NCI-H526 (cell line): ENCODE measurements at places on chromosomes 1 and 21.

- DNase-seq, result no peak
These were observed 96.1 kb downstream of the TRABD2B start for GRCh38 chr1:47901001-47901575.

DNA sequence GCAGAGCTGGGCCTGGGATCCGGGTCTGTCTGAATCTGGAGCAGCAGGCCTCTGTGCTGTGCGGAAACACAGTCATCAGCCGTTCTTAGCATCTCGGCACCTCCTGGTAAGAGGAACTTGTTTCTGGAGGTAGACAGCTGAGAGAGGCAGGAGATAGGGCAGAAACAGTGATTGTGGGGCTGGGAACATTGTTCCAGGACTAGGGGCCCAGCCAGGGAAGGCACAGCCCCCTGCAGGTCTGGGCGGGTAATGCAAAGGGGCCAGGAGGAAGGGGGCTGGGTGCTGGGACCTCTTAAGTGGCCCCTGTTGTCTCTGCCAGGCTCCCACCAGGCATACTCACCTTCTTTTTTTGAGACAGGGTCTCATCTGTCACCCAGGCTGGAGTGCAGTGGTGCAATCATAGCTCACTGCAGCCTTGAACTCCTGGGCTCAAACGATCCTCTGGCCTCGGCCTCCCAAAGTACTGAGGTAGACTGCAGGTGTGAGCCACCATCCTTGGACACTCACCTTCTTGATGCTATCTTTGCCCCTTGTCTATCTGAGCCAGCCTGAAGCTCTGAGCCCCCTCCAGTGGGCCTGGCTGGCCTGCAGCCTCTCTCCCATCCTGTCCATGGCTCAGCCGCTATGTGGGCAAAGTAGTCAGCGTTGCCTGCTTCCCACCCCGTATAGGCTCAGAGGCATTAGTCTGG lies 134.3 kb upstream of the ZBTB40 start:
- peak; percentile 56 for DNase-seq

GRCh38 chr1:38451541-38451993 lies 405.0 kb upstream of the POU3F1 start:
- DNase-seq, result no peak

DNA sequence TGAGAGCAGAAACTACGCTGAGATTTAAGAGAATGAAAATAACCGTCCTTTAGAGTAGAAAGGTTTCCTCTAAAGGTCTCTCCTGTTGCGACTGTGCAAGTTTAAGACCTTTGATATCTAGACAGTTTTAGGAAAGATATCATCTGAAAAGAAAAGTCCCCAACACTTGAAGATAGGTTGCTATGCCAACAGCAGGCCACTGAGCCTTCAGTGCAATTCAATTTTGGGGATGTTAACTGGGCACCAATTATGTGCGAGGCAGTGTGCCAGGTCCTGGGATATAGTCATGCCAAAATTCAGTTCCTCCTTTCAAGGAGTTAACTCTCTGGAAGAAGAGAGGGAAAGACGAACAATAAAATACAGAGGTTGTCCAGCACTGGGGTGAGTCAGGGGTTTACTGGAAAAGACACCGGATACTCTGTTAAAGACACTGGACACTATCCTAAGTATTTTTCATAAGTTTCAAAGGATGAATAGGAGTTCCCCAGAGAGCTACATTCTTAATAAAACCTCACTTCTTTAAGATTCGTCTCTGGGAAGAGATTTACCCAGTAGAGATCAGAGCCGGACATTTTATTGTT lies 25.5 kb upstream of the ZNF281 start:
- DNase-seq, result no peak

GRCh38 chr1:184754476-184755225 lies at the start of gene EDEM3:
TSS of gene EDEM3 (minus strand) at chr1:184754858. CDS start at chr1:184754646, 212 bp downstream.
- peak; percentile 100 for DNase-seq

GRCh38 chr21:42298237-42298636 lies 17.0 kb downstream of the TFF3 start:
- no peak for DNase-seq

DNA sequence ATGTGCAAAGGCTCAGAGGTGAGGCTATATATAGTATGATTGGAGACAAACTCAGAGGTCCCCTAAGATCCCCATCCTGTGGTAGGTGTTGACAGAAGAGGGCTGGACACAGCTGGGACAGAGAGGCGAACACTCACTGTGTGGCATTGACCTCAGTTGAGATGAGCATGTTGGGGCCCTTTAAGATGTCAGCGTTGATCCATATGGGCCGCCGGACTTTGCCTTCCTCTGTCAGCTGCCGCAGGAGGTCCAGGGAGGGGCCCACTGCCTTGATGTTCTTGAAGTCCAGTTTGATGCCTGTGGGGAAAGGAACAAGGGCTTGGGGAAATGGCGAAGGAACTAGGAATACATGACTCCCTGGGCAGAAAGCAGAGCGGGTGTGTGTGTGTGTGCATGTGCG lies 8.8 kb downstream of the FAM151A start:
- DNase-seq, result no peak

- DNase-seq, result no peak
These were observed 18.1 kb downstream of the PDC start for GRCh38 chr1:186442651-186443375.

GRCh38 chr1:201447903-201448871 lies 20.8 kb downstream of the PHLDA3 start:
- DNase-seq, result no peak

DNA sequence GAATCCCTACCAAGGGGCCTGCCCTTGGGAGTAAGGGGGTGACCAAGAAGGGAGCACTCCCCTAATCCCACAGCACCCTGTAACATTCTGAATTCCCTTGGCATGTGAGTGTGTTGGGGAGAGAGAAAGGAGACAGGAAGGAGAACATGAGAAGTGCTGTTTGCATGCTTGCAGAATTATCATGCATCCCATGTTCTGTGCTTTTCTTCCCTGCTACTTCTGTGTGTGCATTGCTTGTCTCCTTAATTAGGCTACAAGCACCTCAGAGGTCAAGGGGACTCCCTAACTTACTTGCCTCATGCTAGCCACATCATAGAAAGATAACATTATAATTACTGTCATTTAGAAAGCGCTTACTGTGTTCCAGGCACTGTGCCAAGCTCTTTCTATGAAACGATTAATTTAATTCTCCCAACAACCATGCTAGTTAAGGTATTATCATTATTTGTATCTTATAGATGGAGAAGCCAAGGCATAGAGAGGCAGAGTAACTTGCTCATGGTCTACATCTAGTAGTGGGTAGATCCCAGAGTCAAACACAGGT lies 11.1 kb downstream of the NOS1AP start:
- no peak for DNase-seq

DNA sequence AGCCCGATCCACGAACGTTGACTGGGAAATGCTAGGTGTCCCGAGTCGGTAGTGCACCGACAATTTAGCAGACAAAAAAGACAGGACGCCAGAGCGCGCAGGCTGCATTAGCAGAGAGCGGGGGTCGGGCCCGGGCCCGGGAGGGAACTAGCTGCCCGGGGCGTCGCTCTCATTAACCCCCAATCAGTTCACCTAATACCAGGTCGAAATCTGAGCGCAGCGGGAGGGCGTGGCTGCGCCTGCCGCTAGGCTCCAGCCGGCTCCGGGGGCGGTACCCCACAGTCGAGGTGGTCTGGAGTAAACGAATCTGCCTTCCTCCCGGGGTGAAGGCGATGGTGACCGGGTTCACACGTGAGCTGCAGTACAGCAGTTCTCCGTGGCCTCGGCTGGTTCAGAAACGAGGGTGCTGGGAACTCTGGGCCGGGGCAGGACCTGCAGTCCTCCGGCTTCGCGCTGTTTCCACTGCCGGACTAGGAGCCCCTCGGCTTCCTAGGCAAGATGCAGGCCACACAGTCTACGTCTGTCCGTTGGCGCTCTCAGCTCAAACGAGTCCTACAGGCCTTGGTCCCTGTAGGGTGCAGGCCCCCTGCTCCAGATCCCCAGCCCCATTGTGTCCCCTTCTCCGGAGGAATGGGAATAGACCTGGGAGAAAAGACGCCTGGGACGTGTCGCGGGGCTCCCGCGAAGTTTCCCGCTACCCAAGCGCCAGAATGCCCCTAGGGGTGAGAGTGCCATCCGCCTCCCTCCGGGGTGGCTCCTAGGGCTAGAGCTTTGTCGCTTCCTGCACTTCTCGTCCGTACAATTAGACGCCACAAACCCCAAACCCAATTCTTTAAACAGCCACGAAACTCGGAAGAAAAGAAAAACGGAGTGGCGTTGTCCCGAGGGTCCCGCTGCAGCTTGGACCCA lies 2.0 kb downstream of the GFI1 start:
- peak; percentile 73 for DNase-seq

DNA sequence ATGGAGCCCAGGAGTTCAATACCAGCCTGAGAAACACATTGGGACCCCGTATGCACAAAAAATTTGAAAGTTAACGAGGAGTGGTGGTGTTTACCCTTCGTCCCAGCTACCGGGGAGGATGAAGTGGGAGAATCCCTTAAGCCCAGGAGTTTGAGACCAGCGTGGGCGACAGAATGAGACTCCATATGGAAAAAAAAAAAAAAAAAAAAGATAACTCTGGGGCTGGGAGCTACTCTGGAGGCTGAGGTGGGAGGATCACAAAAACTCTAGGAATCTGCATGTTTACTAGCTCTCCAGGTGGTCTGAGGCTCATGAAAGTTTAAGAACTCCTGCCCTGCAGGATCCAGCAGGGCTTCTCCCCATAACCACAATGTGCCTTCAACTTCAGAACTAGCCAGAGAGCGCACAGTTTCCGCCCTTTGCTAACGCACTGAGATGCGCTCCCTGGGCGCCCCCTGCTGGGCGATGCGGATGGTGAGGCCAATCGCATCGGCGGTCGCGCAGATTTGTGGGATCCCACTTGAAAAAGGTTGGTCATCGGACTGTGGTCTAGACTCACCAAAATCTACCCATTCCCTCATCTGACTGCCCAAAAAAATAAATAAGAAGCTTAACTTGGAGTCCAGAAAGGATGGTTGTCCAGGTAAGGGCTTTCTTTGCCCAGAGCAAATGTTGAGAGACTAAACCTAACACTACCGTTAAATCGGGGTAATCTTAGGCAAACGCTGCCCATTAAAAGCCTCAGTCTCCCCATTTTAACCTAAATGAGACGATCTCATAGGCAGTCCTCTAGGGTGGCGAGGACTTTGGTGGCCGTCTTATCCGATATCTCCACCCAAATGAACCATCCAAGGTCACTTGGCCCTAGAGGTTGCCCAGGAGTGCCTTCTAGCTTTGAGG lies 8.8 kb downstream of the ZNF683 start:
- peak; percentile 31 for DNase-seq

GRCh38 chr1:156894001-156894400 lies 483 bp downstream of the PEAR1 start:
- no peak for DNase-seq

DNA sequence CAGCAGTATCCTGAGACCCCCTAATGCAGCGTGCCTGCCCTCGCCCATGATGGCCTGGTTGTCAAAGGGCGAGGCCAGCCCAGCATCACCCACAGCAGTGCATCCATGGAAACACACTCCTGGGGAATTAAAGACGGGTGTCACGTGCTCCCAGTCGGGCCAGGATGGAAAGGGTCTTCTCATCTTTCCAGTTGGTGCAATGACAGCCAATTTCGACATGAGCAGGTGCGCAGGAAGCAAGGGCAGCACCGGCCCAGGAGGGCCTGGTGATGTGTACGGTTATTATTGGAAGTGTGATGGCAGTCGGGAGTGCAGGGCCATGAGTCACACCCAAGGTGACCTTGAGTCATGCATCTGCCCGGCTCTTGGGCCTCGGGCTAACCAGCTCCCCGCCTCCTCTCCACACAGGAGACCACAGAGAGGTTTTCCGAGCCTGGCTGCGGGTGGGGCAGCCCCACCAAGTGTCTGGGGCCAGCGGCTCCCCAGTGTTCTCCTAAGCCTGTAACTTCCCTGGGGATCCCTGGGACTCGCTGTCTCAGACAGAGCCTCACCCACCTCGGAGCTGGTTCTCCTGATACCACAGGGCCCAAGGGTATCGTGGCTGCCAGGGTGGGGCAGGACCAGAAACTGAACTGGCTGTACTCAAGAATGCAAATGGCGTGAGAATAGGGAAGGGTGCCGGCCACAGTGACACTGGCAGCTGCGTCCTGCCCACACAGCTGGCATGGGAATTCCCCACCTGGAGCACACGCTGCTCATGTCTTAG lies 119.8 kb downstream of the SIK1 start:
- peak; percentile 35 for DNase-seq

DNA sequence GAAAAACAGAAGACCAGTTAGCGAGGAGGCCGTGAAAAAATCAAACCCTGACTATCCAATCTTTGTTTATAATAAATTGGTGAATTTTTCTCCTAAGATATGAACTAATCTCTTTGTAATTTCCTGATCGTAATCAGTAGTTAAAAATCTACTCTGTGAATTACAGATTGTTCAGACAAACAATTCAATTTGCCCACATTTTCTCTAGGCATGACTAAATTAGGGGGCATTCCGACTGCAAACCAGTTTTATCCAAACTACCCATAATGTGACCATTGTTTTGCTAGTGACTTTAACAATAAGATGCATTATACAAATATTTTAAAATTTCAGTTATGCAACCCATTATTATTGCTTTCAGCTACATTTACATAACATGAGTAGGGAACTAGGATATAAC lies 546.9 kb upstream of the ADAMTS5 start:
- no peak for DNase-seq

DNA sequence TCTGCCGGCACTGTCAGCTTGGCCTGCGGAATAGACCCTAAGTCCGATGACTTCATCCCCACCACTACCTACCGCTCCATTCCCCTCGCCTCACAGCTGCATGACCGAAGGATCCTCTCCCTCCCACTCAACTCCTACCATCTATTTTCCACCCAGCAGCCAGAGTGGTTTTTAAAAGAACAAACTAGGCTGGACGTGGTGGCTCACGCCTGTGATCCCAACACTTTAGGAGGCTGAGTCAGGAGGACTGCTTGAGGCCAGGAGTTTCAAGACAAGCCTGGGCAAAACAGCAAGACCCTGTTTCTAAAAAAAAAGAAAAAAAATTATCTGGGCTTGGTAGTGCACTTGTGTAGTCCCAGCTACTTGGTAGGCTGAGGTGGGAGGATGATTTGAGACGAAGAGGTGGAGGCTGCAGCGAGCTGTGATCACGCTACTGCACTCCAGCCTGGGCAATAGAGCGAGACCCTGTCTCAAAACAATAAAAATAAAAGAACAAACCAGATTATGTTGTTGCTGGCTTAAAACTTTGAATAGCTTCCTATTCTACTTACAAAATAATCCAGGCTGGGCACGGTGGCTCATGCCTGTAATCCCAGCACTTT lies 59.0 kb downstream of the UBIAD1 start:
- no peak for DNase-seq

- DNase-seq, result no peak
These were observed 2.5 kb downstream of the ETV3 start for GRCh38 chr1:157135646-157136045.

DNA sequence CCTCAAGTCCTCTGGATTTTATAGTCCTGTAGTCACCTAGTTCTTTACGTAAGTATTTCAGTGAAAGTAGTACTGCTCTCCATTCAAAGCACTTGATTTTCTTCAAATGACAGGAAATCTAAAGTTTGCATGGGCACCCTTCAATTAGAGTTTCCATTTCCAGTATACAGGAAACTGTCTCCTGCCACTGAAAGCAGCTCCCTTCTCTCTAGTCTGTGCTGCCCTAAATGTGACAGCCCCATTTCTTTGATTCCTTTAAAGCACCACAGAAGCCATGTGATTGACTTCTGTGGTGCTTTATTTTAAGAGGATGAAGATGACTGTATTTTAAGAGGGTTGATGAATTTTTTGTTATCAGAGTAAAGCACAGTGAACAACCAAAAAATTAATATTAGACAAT lies 226.1 kb downstream of the DNAH14 start:
- DNase-seq, result no peak
